ENCODE measurements at places on chromosomes 4 and X. TPM values are rescaled to one million over a fixed set of nuclear protein-coding genes. Genes with fewer than 3 reads are reported as not detected.

DNA sequence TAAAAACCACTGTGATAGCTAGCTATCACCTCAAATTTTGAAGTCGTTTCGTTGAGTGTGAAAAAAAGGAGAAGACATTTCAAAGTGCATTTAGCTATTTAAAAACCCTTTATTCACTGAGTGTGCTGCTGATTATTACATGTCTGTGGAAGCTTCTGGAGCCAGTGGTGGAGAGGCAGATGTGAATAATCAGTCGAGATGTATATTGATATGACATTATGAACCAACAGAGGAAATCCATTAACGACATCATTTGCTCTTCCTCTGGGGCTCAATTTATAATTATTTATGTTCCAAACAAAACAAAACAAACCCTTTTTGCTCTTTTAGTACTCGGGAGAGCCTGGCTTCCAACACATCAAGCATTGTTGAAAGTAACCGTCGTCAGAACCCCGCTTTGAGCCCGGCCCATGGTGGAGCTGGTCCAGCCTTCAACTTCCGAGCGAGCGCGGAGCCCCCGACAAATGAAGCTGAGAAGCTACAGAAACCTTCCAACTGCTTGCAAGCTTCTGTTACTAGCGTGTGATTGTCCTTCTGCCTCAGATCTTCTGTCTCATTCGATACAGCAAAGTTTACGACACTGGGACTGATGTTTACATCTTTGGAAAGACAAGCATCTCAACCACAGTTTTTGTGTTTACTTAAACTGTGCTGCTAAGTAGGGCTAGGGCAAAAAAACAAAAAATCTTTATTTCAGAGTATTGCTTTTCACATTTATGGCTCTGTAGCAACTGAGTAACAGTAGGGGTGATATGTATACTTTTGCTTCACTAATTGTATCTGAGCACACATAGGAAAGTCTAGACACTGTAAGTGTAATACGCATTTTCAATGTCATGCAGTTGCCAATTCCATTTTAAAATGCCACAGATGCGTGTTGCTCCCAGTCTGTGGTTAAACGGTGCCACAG lies 111.9 kb downstream of the STOX2 start:
- DNase-seq = no peak

DNA sequence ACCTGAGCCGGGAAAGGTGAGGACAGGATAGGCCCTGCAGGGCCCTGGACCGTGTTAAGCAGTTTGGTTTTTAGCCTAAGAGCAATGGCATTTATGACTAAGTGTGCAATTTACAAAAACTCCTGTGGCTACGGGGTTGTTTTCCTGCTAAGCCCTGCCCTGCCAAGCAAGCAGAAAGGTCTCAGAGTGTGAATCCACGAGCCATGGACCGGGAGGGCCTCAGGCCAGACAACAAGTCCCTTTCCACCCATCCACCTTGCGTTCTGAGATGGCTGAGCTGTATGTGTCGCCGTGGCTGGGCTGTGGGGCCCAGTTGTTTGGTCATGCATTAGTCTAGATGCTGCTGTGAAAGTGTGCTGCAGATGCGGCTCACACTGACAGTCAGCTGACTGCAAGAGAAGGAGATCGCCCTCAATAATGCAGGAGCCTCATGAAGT lies 33.9 kb upstream of the AFAP1 start:
- no peak for DNase-seq

GRCh38 chr4:154998284-154998683 lies 210.2 kb upstream of the NPY2R start:
- no peak for DNase-seq

GRCh38 chr4:115844180-115844579 lies 730.8 kb upstream of the NDST4 start:
- DNase-seq = no peak

DNA sequence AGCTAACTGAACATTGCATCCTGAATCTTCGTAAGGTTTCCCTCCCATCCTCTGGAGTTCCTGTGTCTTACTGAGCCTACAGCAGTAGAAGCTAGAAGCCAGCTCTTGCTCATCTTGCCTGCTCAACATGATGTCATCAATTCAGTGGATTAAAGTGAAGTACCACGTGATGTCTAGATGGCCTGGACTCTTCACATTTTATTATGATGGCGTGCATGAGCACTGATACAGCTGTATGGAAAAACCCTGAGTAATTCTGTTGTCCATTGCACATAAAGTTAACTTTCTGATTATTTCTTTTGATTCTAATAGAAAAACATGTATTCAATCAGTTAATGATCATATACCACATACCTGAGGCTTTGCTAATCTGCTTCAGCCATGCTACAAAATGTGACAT lies 2387.7 kb upstream of the TENM3 start:
- no peak for DNase-seq

BBS7 gene
- 16.6 TPM for total RNA-seq

GRCh38 chr4:53515076-53515475 lies 76.2 kb downstream of the LNX1 start:
- no peak for DNase-seq

- DNase-seq = no peak
Measured at GRCh38 chr4:176276710-176277109, 7.7 kb upstream of the ASB5 start.

DNA sequence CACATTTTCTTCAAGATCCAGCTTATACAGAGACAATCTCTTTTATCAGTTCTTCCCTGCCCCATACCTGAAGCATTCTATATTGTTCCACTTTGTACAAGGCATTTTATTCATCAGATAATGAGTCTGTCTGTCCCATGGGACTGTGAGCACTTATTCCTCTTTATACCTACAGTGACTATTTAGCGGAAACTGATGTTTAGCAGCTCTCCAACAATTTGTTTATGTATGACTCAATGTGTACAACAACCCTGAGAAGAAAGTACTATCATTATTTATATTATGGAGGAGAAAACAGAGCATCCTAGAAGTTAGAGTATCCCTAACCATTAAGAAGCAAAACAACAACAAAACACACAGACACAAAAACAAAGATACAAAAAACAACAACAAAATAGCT lies 306.5 kb downstream of the PRDM5 start:
- no peak for DNase-seq

- DNase-seq = no peak
Measured at GRCh38 chr4:102641793-102642192, 119.0 kb downstream of the MANBA start.

DNA sequence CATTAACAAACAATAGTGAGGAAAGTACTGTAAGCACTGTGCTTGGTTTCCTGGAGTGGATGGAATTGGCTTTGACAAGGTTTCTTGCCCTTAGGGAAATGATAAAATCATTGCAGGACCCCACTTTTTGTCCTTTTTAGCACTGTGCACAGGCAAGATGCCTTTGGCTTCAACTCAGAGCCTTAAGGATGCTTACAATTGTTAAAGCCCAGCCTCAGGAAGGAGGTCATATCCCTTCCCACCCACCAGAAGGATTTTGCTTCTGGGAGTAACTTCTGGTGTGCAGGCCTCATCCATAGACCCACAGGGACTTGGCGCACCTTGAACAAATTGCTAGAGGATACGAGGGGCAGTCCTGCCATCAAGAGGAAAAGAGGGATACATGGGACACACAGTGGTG lies 44.5 kb downstream of the STARD8 start:
- no peak for DNase-seq

SLC16A2 gene
- total RNA-seq = 30.6 TPM

USP17L19 gene
- not detected for total RNA-seq

CENPVL2 gene
- not detected for total RNA-seq

GRCh38 chr4:186189656-186190055 lies 1.7 kb upstream of the CYP4V2 start:
- no peak for DNase-seq

GRCh38 chrX:44507292-44507691 lies 35.4 kb downstream of the FUNDC1 start:
- DNase-seq = no peak

DNA sequence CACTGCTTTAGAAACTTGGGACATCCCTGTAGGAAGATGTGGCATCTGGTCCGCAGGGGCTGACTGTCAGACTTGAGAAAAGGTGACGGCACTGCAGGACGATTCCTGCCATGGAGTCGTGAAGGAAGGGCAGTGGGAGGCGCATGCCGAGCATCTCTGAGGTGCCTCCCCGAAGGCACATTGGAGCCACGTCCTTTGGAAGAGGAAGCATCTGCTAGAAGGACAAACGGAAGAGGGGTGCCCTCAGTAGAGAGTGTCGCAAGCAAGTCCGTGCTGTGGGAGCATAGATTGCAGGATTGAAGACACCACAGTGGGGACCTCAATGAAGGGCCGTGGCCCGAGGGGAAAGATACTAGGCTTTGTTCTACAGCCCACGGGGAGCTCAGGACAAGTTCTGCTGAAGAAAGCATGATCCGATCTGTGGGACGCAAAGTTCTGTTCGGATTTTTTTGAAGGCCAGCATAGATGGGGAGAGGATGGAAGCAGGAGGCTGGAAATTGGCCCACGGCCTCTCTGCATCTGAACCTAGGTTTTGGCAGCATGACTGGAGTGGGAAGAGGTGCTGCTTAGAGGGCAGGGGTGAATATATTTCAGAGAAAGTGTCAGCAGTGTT lies 24.2 kb upstream of the HELT start:
- DNase-seq = no peak

DNA sequence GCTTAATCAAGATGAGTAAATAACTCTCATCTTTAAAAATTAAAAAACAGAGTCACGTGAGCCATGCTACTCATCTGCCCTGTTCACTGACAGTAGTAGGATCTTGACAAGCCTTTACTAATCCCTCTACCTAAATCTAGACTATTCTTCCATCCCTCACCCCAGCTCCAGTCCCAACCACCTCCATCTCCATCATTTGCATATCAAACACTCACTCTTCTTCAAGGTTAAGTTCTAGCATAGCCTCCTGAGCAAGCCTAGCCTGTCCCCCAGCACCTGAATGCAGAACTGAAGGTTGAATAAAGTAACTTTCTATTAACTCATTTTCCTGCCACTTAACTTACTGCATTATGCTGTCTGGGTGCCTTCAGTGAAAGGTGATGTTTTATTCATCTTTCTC lies 72.5 kb downstream of the YIPF7 start:
- DNase-seq = no peak

CT45A1 gene
- total RNA-seq = not detected

DNA sequence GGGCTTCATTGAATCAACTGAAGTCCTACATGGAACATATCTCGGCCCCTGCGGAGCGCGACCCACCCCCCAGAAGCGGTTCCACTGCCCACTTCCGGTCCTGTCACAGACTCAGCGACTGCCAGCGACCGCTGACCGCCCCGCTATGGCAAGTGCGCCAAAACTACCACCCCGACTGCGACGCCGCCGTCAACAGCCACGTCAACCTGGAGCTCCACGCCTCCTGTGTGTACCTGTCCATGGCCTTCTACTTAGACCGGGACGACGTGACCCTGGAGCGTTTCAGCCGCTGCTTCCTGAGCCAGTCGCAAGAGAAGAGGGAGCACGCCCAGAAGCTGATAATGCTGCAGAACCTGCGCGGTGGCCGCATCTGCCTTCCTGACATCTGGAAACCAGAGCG lies 14.8 kb upstream of the FAM47A start:
- DNase-seq = no peak

- no peak for DNase-seq
Measured at GRCh38 chr4:137470806-137471205, 61.5 kb downstream of the PCDH18 start.

- DNase-seq = peak; percentile 68
Measured at GRCh38 chr4:26319949-26320537, 771 bp upstream of the RBPJ start.

GRCh38 chr4:139525414-139525813 lies 30.6 kb downstream of the SETD7 start:
- no peak for DNase-seq

- no peak for DNase-seq
Measured at GRCh38 chr4:152999346-153000075, 63.4 kb downstream of the FHDC1 start.

TKTL2 gene
- not detected for total RNA-seq

- no peak for DNase-seq
Measured at GRCh38 chrX:18210470-18210869, 10.2 kb downstream of the BEND2 start.

DNA sequence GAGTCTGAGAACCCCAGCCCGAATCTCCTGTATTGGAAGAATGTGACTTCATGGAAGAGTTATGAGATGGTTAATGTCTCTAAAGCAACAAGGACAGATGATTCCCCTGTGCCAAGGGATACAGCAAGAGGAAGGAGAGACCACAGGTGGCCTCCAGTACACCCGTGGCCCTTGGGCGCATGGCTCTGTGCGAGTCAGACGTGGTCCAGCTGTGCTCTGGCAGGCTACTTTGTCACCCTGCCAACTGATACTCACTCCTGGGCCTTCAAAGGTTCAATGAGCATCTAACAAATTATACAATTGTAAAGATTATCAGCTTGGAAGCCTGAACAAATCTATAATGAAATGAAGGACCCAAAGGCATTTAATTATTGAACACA lies 71.7 kb downstream of the NYX start:
- DNase-seq = no peak

TLR2 gene
- total RNA-seq = 49.9 TPM

GRCh38 chrX:40467454-40467853 lies 113.3 kb upstream of the ATP6AP2 start:
- DNase-seq = no peak

LDB2 gene
- 128 TPM for total RNA-seq

- DNase-seq = no peak
Measured at GRCh38 chrX:20995829-20996228, 378.4 kb upstream of the CNKSR2 start.

DNA sequence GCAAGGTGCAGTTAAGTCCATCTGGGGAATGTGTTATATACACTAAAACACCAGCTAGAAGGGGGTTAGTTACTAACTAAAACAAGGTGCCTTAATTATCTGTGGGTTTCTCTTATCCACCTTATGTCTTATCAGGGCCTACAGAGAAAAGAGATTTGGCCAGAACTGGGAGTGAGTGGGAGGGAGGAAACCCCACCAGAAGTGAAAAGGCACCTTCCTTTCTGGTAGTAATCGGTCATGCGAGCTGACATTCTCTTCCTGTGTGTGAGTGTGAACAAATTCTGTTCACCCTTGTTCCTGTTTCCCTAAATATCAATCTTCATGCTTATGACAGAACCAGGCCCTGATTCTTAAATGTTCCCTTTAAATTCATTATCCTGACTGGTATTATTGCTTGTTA lies 43.5 kb downstream of the SRPX2 start:
- no peak for DNase-seq

DNA sequence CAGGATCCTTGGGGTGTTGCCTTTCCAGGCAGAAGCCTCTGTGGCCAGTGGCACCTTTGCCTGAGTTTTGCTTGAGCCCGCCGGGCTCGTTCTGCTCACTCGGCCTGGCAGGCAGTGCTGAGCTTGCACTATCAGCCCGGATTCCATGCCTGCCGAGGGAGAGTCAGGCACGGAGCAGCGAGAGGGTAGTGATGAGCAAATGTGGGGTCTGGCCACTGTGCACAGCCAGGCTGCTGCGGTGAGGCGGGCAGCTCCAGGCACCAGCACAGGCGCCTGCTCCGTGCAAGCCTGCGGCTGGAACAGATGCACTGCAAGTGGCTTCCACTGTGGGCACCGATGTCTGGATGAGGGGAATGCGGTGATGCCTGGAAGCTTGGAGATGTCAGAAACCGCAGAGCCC lies 619.2 kb downstream of the RAPGEF2 start:
- DNase-seq = no peak

GRCh38 chrX:2697741-2698299 lies 6.7 kb downstream of the CD99 start:
- DNase-seq = no peak

All from aorta (tissue), 5 donors.